ENCODE measurements at places on chromosomes 6 and 20.

DNA sequence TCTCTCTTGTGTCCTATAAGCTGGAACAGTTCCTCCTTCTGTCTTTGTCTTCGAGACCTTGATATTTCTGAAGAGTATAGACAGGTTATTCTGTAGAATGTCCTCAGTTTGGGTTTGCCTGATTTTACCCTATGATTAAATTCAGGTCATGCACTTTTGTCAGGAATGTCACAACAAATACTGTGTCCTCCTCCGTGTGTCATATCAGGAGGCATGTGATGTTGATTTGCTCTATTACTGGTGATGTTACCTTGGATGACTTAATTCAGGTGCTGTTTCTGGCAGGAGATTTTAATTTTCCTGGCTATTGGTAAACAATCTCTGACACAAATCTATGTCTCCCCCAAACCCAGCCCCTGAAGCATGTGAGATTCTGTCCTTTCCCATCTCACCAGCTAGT, 33.3 kb upstream of the CHMP4B start:
- no peak for DNase-seq

- no peak for DNase-seq
Measured at GRCh38 chr6:128379577-128379976, 140.8 kb downstream of the PTPRK start.

- no peak for DNase-seq
Measured at GRCh38 chr6:42820512-42821340, 38.9 kb downstream of the BICRAL start.

GRCh38 chr6:31058128-31058894, 48.0 kb downstream of the MUC22 start:
- peak; percentile 69 for DNase-seq

DNA sequence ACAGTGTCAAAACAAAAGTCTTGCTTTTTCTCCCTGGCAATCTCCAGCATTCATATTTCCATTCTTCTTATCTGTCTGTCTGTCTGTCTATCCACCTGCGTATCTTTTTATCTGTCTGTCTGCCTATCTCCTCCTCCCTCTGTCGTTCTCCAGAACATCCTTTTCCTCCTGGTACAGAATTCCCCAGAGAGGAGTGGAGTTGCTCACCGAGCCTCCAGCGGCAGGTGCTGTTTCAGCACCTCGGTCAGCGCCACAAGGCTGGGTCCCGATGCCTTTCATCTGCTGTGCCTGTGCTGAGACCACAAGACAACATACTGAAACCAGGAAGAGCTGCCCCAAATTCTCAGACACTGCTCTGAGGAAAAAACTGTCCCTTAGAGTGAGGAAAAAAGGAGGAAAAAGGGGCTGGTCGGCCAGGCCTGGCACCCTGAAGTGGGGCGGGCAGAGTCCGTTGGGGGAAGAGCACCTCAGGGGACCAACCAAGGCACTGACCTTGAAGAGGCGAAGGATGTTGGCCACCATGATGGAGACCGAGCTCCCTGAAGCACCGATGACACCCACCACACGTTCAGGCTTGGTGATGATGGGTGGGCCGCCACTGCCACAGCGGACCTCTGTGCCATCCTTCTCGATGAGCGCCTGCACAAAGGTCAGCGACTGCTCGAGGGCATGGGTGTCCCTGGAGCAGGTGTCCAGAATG, 13.3 kb downstream of the GRM4 start:
- peak; percentile 56 for DNase-seq

DNA sequence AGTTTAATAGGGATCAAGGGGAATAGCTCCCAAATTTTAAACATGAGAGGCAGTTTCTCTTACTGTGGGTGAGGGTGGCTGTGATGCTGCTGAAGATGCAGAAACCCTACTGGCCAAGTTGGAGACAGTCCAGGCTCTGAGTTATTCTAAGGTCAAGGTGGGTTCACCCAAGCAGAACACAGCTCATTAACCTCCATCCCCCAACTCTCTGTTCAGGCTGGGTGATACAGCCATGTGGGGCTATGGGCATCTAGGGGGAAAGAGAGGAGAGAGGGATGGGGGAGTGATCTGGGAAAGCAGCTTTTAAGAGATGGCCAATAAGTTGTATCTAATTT, 18.9 kb upstream of the TRAM2 start:
- no peak for DNase-seq

- DNase-seq = no peak
Measured at GRCh38 chr20:57773059-57773815, 63.4 kb upstream of the PMEPA1 start.

DNA sequence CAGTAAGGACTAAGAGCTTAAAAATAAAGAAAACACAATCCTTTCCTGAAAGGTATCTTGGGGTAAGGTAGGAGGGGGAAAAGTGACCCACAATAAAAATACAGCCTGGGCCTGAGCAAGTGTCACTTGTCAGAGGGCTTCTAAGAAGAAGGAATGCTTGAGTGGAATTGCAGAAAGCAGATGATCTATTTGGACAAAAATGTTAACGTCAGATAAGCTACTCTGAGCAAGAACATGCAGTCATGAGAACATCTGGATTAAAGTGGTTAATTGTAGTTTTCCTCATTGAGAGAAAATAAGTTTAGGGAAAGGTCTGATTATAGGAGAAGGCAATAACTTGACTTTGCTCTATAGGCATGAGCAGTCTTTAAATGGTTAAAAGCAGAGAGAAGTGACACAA, 581.9 kb downstream of the HTR1B start:
- no peak for DNase-seq

DNA sequence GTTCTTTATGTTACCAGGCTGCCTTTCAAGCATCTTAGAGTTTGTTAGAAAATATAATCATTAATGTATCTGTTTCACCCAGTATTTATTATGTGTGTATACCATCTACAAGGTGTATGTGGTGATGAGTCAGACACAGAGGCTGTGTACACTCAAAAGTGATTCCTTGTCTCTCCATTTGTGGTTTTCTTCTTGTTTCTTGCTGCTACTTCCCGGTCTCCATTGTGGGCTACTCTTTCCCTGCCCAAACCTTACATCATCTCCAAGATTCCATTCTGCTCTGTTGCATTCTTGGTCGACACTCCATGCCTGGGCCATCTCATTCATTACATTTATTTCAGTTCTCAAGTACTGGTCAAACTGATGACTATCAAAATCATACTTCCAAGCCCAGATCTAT, 182.2 kb upstream of the STXBP5 start:
- DNase-seq = no peak

GRCh38 chr20:23003077-23003635, 32.0 kb upstream of the SSTR4 start:
- DNase-seq = no peak

Data from HAP-1 (cell line).